ENCODE measurements at places on chromosomes 2 and 18. TPM values are rescaled to one million over a fixed set of nuclear protein-coding genes. Genes with fewer than 3 reads are reported as not detected.

DNA sequence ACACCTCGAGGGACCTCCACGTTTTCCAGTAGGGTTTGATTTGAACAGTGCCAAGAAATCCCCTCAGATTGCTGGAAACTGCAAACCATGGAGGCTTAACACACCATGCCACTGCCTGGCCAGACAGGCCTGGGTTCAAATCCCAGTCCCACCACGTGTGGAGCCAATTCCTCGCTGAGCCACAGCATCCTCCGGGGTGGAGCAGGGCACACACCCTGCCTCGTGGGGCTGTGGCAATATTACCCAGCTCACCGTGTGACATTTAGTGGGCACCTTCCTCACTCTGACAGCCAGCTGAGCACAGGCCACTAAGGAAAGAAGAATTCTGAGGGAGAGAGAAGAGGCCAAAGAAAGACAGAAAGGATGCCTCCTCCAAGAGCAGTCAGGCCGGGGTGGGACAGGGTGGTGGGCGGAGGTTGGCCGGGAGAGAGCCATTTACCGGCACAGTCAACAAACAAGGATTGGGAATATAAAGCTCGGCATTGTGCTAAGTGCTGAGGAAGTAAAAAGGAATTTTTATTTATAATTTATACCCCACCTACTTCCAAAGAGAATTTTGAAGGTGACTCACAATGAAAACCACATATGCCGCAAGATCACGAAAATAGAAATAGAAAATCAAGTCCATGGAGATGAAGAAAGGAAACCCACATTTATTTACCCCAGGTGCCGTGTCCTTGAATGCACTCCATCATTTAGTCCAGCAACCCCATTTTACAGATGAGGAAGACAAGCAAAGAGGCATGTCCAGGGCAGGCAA, 111.5 kb downstream of the MCFD2 start:
- peak; percentile 74 for DNase-seq

DNA sequence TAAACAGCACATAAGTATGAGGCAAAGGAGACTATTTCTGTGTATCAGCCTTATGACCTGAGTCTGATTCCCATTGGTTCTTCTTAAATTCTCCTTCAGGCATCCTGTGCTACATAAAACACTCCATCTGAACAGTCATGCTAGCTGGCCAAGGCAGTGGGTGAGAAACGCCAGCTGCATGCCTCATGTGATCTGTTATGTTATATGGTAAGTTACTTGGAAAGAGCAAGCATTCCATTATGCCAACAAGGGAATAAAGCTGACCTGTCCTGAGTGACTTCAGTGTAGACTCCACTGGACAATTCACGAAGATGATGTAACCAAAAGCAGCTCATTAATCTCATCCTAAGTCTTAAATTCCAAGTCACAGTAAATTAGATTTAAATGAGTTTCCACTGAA, 216.5 kb upstream of the FN1 start:
- no peak for DNase-seq

- DNase-seq = no peak
Measured at GRCh38 chr18:21496277-21496835, 104.1 kb downstream of the ESCO1 start.

Gene UGT1A4
- total RNA-seq = not detected

Gene BOLL
- not detected for total RNA-seq

Gene CDKL4
- 0.35 TPM for total RNA-seq
